ENCODE measurements at places on chromosomes 5 and 9.

DNA sequence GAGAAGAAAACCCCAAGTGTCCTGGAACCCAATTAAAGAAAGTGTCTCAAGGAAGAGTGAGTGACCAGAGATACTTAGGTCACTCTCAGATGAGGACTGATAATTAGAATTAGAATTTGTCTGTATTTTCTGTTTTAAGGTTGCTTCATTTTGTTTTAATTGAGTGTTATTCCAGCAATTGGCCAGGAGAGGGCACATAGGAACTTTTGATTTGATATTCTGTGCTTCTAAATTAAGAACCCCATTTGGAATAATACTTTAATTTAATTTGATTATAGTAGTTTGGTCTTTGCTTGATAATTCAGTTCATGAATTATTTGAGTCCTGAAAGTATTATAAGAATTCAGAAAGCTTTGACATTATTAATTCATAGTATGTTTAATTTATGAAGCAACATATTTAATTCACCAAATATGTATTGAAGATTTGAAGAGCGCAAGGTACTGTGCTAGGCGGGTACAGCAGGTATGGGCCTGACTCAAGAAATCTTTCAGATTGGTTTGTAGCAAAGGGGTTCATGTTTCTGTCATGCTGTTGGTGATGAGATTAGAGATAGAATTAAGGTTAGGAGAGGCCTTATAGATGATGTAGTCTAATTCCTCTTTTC, 4.9 kb downstream of the MRPL22 start:
- peak; percentile 61 for DNase-seq

DNA sequence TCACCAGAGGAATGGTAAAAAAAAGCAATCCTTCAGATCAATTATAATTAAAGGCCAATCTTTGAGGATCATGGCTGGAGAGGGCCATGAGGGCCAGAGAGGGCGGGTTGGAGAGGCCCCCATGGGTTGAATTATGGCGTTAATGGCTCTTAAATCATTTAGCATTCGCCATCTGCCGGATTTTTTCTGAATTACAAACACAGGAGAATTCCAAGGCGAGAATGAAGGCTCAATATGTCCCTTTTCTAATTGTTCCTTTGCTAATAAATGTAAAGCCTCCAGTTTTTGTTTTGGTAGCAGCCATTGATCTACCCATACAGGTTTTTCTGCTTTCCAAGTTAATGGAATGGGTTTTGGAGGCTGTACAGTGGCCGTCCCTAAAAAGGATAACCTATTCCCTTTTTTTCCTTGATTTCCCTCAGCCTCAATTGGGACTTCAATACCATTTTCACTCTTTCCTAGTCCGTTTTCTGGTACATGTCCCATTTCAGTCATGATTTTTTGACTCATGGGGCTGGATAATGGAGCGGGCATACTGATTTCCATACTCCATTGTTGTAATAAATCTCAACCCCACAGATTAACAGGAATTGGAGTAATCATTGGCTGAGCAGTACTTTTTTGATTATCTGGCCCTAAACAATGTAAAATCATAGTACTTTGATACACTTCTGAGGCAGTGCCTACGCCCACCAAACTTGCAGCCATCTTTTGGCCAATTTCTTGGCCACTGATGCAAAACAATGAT, 6.7 kb upstream of the TMEM141 start:
- no peak for DNase-seq

- DNase-seq: no peak
Measured at GRCh38 chr9:72882117-72882775, 70.6 kb downstream of the ALDH1A1 start.

GRCh38 chr5:113487781-113488644, at the start of gene MCC:
Gene MCC (minus strand): TSS chr5:113488453.
- DNase-seq: no peak

- no peak for DNase-seq
Measured at GRCh38 chr5:40332970-40333369, 346.7 kb upstream of the PTGER4 start.

GRCh38 chr9:125376261-125377226, 114.9 kb downstream of the GAPVD1 start:
- no peak for DNase-seq

DNA sequence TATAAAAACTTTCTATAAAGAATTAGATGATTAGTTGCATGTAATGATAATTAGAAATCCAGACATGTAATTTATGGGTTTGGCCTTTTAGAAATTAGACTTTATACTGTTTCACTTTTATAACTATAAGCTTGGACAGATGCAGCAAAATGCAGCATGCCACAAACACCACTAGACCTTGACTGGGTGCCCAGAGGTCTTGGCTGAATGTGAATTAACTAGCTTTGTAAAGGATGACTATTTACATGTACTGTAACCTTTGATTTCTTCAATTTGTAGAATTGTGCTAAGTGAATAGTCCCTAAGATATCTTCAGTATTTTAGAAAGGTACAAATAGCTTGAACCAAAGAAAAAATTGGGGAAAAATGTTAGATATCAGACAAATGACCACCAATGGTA, 2168.1 kb downstream of the MAT2B start:
- DNase-seq: no peak

GRCh38 chr5:77418162-77418561, 74.0 kb downstream of the WDR41 start:
- DNase-seq: no peak

DNA sequence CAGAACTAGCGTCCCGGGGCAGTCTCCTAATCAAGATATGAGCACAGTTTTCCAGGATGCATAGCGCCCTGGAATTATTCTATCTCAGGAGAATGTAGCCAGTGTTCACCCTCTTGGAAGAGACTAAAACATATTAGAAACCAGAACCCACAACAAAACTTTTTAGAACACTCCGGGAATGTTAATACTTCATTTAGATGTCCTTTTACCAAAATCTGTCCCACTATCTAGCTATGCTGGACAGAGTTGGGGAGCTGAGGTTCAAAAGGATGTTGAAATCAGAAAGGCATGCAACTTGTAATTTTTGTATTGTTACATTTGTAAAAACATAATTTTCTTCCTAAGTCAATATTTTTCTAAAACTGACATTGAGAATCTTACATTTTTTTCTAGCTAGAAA, 386.5 kb upstream of the RFX3 start:
- DNase-seq: no peak

All from hematopoietic multipotent progenitor cell treated with erythropoietin and hydrocortisone succinate and interleukin-3 and kit ligand, for 17 days (in vitro differentiated cells).